Colonic mucosa (tissue), 4 donors: ENCODE measurements at places on chromosomes 1 and 21. TPM values are rescaled to one million over a fixed set of nuclear protein-coding genes. Genes with fewer than 3 reads are reported as not detected.

DNA sequence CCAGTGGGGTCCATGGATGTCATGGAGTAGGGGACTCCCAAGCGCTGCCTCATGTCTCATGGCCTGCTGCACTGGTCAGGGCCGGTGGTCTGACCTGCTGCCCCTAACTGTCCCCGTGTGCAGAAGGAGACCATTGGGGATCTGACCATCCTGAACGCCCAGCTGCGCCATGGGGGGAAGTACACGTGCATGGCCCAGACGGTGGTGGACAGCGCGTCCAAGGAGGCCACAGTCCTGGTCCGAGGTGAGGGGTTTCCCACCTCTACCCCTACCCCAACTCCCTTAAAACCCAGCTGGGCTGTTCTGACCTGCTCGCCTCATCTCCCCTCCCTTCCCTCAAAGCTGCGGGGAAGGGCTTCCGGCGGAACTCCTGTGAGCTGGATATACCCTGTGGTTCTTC, 18.6 kb downstream of the TMEM81 start:
- H3K27ac ChIP-seq, result no peak overlapping the region
- no peak for DNase-seq
- no peaks in the 10 kb centered on the region for H3K36me3 ChIP-seq

GRCh38 chr1:22799971-22800370, 89.3 kb downstream of the EPHB2 start:
- H3K27me3 ChIP-seq, result no peaks in the 10 kb centered on the region
- H3K36me3 ChIP-seq, result no peaks in the 10 kb centered on the region
- DNase-seq, result no peak
- no peak overlapping the region for H3K27ac ChIP-seq
- H3K4me3 ChIP-seq, result no peak overlapping the region
- H3K4me1 ChIP-seq, result peaks cover under 1% of the 10 kb centered on the region

GRCh38 chr1:110133436-110133835, 16.9 kb upstream of the SLC6A17 start:
- H3K27me3 ChIP-seq, result peaks cover 14% of the 10 kb centered on the region
- H3K36me3 ChIP-seq, result no peaks in the 10 kb centered on the region
- no peak overlapping the region for H3K27ac ChIP-seq
- no peak overlapping the region for H3K4me3 ChIP-seq
- no peaks in the 10 kb centered on the region for H3K4me1 ChIP-seq

DNA sequence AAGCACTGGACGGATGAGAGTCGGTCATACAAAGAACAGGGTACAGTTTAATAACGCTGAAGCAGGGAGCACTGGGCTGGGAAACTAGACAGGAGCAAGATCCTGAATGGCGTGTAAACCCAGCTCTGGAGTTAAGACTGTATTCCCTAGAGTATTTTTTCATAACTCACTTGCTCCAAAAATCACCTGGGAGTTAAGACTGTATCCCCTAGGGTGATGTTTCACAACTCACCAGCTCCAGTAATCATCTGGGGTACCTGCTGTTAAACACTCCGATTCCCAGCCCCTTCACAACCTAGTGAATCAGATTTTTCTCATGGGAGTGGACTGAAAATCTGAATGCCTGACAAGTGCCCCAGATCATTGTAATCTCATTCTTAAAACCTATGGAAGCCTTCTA, 123.2 kb downstream of the MAB21L3 start:
- H3K4me3 ChIP-seq, result no peak overlapping the region
- no peaks in the 10 kb centered on the region for H3K27me3 ChIP-seq
- no peaks in the 10 kb centered on the region for H3K36me3 ChIP-seq
- H3K4me1 ChIP-seq, result no peaks in the 10 kb centered on the region

DNA sequence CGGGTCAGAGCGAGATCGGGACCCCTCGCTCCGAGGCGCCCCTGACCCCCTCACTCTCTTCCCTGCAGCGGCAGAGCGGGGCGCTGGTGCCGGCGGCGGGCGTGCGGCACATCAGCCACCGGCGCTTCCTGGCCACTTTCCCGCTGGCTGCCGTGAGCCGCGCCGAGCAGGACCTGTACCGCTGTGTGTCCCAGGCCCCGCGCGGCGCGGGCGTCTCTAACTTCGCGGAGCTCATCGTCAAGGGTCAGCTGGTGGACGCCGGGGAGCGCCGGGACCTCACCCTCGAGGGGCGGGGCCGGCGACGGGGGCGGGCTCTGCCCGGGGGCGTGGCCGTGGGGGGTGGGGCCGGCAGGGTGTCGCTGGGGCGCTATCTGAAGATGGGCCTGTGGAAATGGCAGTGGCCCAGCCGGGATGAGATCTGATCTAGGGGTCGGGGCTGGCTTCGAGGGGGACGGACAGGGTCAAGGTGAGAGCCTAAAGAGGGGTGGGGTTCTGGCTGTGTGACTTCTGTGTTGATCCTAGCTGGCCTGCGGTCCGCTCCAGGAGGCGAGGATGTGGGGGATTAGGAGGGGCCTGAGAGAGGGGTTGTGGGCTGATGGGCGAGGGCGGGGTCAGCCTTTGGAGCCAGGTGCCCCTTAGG, 23.6 kb downstream of the PTPRU start:
- DNase-seq, result peak; percentile 72
- no peaks in the 10 kb centered on the region for H3K27me3 ChIP-seq
- H3K27ac ChIP-seq, result no peak overlapping the region
- H3K4me3 ChIP-seq, result peak overlapping the region; percentile 66

Gene SV2A
- 1.5 TPM for total RNA-seq

DNA sequence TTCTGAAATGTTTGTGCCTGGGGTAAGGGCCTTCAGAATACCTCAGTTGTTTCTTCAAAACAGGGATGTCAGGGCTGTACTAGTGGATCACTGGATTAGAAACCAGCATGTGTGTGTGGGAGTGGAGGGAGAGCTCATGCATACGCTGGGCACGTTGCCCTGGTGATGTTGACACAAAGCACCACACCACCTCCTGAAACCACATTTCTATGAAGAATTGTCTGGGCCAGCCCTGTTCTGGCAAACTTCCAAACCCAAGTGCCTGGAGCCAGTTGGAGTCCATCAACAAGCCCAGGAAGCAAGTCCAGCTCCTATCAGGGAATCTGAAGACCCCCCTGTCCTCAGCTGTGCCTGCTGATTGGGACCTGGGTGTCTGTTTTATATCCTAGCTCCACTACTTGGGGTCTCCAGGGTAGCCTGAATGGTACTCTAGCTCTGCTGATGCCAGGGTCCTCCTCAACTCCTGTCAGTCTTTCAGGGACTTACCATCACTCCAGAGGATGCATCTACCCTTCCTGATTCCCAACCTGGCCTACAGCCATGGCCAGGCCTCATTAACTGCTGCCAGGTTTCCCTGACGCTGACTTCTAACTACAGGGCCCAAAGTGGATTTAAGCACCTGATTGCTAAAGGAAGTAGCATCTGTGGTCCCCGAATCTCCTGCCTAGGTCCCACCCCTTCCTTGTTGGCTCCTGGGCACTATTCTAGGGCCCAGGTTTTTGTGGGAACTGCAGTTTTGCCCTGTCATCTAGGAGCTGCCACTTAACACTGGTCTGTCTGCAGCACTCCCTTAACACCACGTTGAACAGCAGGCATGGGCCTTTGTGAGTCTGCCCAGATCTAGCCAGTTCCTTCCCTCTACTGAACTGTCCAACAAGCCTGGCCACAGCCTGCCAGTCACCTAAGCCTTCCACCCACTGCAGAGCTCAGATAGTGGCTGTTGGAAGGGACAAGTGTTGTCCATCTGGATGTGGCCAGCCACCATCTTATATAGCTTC, 45.5 kb downstream of the LPAR3 start:
- peaks cover 4% of the 10 kb centered on the region for H3K4me1 ChIP-seq
- H3K36me3 ChIP-seq, result no peaks in the 10 kb centered on the region
- peak; percentile 89 for DNase-seq
- H3K27ac ChIP-seq, result no peak overlapping the region

DNA sequence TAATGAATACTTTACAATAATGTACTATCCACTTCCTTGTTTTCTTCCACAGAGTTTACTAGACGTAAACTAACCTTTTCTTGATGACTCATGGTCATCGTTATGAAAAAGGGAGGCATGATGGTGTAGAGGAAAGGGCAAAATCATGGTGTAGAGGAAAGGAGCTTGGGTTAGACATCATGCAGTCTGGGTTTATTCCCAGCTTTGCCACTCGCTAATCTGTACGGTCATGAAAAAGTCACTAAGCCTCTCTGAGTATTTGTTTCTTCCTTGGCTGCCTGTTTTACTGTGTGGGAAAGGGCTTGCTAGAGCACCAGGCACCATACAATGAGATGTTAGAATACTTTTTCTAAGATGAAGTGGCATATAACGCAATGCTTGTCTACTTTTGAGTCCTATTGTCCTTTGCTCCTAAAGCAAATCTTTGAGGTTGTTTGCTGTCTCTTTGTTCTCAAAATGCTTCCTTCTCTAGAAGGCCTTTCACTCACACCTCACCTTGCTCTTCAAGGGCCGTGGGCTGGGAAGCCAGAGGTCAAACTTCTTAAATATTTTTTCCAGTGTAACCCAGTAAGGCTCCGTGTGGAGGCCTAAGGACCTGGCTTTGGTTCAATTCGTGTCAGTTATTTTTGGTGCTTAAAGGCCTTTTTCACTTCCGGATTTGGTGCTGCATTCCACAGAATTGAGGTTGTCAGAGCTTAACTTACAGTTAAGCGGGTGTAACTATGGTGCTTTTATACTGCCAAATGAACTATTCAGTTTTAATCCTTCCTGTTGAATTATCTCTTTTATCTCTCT, 9.9 kb upstream of the ETV3 start:
- H3K4me1 ChIP-seq, result no peaks in the 10 kb centered on the region
- H3K36me3 ChIP-seq, result no peaks in the 10 kb centered on the region
- DNase-seq, result no peak
- peak overlapping the region; percentile 0 for H3K27ac ChIP-seq
- no peaks in the 10 kb centered on the region for H3K27me3 ChIP-seq
- H3K4me3 ChIP-seq, result no peak overlapping the region

Gene FCRL5
- total RNA-seq, result 1.8 TPM
